Astrocyte (in vitro differentiated cells and primary cell): ENCODE measurements at places on chromosomes 7 and 10. TPM values are rescaled to one million over a fixed set of nuclear protein-coding genes. Genes with fewer than 3 reads are reported as not detected.

- no peaks in the 10 kb centered on the region for H3K4me1 ChIP-seq
- no peaks in the 10 kb centered on the region for H3K36me3 ChIP-seq
- DNase-seq = no peak
- no peaks in the 10 kb centered on the region for H3K27me3 ChIP-seq
- H3K27ac ChIP-seq = no peak overlapping the region
These were observed 271.7 kb upstream of the C7orf33 start for GRCh38 chr7:148318838-148319237.

DNA sequence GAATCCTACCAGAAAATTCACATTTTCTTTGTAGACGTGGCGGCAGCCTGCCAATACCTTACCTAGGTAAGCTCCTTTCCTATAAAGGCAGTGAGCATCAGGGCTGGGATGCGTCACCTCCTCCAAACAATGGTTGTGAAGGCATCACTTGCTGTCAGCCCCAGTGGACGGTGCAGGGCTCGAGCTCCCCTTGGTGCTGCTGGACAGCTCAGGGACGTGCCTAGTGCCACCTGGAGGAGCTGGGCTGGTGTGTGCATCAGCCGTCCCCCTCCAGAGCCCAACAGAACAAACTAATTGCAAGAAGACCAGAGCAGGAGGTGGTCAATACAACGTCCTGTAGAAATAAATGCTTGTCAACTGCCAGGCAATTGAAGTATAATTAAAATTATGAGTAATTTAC is 517.5 kb upstream of the FOXK1 start:
- no peak for DNase-seq
- no peaks in the 10 kb centered on the region for H3K4me1 ChIP-seq
- no peaks in the 10 kb centered on the region for H3K36me3 ChIP-seq
- no peaks in the 10 kb centered on the region for H3K27me3 ChIP-seq
- no peak overlapping the region for H3K27ac ChIP-seq

Gene CALML3
- not detected in 2 replicates for total RNA-seq

GRCh38 chr7:96426027-96426426 is 104.1 kb upstream of the SLC25A13 start:
- no peak overlapping the region for H3K27ac ChIP-seq
- no peaks in the 10 kb centered on the region for H3K4me1 ChIP-seq
- no peaks in the 10 kb centered on the region for H3K27me3 ChIP-seq
- H3K36me3 ChIP-seq = no peaks in the 10 kb centered on the region
